Ascending aorta (tissue), 2 donors: ENCODE measurements at places on chromosomes 4 and X.
A peak's percentile ranks its signal among the peaks of the same experiment; 100 is the strongest.

GRCh38 chrX:12970691-12971202 lies 4.2 kb upstream of the TMSB4X start:
- no peaks in the 10 kb centered on the region for H3K36me3 ChIP-seq
- DNase-seq = no peak

- no peak overlapping the region for H3K4me3 ChIP-seq
- H3K4me1 ChIP-seq = no peaks in the 10 kb centered on the region
- H3K36me3 ChIP-seq = no peaks in the 10 kb centered on the region
- no peak for DNase-seq
Observed at GRCh38 chr4:52925531-52925968, 63.4 kb downstream of the RASL11B start.

GRCh38 chr4:30832639-30833038 lies 112.5 kb downstream of the PCDH7 start:
- H3K36me3 ChIP-seq = no peaks in the 10 kb centered on the region
- H3K4me1 ChIP-seq = peaks cover 6% of the 10 kb centered on the region
- H3K27me3 ChIP-seq = no peaks in the 10 kb centered on the region
- no peak for DNase-seq
- H3K4me3 ChIP-seq = no peak overlapping the region

DNA sequence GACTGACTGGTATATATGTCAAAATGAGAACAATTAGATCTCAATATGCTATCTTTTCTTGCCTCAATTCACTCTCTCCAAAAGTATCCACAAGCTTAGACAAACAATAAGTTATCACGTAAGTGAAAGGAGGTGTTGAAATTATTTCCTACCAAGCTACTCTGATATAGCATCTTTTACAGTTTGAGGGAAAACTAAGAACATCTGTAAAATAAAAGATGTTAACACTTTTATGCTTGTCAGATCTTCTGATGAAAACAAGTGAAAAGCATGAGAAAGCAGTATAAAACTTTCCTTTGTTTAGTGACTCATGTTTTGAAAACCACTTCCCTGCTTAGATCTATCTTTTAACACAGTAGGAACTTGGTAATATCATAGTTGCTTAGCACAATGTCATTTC lies 8.4 kb upstream of the MAB21L2 start:
- H3K4me3 ChIP-seq = no peak overlapping the region
- no peak overlapping the region for H3K27ac ChIP-seq
- H3K4me1 ChIP-seq = no peaks in the 10 kb centered on the region
- peaks cover 3% of the 10 kb centered on the region for H3K36me3 ChIP-seq
- DNase-seq = no peak

DNA sequence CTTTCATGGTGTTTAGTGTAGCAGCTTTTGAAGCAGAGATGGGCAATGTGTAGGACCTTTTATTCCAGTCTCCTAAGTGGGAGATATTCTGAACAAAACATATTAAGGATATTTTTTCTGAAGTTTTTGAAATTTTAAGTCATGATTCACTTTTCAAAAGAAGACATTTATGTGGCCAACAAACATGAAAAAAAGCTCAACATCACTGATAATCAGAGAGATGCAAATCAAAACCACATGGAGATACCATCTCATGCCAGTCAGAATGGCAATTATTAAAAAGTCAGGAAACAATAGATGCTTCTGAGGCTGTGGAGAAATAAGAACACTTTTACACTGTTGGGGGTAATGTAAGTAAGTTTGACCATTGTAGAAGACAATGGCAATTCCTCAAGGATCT lies 76.0 kb downstream of the FAT4 start:
- H3K27ac ChIP-seq = peak overlapping the region; percentile 91
- no peaks in the 10 kb centered on the region for H3K27me3 ChIP-seq
- H3K4me1 ChIP-seq = peaks cover 34% of the 10 kb centered on the region
- H3K4me3 ChIP-seq = no peak overlapping the region
- DNase-seq = no peak
- no peaks in the 10 kb centered on the region for H3K36me3 ChIP-seq

DNA sequence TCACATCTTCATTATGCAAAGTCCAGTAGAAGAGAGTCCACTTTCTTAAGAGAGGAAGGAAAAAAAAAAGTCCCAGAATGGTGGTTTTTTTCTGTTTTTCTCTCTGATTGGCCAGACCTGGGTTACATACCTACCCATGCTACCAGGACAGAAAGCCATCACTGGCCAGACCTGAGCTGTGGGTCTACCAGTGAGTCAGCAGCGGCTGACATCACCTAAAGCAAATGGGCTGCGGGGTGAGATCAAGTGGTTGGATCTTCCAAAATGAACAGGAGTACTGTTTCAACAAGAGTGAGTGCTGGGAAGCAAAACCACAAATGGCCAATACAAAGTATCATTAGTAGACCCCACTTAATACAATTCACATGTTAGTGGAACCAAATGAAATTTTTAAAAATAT lies 1.6 kb upstream of the NDST3 start:
- no peaks in the 10 kb centered on the region for H3K36me3 ChIP-seq
- peak overlapping the region; percentile 65 for H3K4me3 ChIP-seq
- H3K27me3 ChIP-seq = peaks cover 2% of the 10 kb centered on the region
- peaks cover 4% of the 10 kb centered on the region for H3K4me1 ChIP-seq

DNA sequence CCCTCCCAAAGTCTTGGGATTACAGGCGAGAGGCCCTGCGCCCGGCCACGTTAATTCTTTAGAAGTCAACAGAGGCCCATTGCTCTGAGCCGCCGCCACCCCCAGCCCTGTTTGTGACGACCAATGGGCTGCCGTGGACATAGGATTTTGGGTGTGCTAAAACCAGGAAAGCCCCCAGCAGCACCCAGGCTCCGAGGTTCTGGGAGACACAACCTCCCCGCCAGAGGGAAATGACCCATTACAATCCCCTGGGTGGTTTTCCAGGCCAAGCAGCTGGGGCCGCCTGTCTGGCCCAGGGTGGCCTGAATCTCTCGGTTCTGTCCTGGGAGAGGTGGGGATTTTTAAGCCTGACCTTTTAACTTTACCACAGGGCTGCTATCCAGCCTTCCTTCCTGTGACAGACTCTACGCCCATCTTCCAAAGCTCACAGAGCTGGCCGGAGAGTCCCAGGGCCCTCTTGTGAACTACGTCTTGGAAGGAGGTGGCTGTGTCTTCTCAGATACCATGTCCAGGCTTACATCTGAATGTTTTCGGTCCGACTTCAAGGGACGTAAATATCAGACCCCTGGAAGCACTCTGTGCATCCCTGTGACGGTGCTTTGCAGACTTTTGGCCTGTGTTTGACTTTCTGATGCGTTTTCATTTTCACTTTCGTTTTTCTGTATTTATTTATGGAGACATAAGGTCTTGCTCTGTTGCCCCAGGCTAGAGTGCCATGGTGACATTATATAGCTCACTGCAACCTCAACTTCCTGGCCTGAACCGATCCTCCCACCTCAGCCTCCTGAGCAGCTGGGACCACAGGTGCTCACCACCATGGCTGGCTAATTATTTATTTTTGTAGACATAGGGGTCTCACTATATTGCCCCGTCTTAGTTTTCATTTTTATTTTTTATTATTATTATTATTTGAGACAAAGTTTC lies 36.0 kb downstream of the P2RY8 start:
- DNase-seq = peak; percentile 50
- no peaks in the 10 kb centered on the region for H3K36me3 ChIP-seq
- no peak overlapping the region for H3K27ac ChIP-seq
- no peak overlapping the region for H3K4me3 ChIP-seq
- no peaks in the 10 kb centered on the region for H3K4me1 ChIP-seq
- H3K27me3 ChIP-seq = no peaks in the 10 kb centered on the region

GRCh38 chr4:6894528-6895498 lies 14.8 kb upstream of the TBC1D14 start:
- no peaks in the 10 kb centered on the region for H3K4me1 ChIP-seq
- no peaks in the 10 kb centered on the region for H3K36me3 ChIP-seq
- no peak for DNase-seq
- no peak overlapping the region for H3K4me3 ChIP-seq
- H3K27ac ChIP-seq = no peak overlapping the region

DNA sequence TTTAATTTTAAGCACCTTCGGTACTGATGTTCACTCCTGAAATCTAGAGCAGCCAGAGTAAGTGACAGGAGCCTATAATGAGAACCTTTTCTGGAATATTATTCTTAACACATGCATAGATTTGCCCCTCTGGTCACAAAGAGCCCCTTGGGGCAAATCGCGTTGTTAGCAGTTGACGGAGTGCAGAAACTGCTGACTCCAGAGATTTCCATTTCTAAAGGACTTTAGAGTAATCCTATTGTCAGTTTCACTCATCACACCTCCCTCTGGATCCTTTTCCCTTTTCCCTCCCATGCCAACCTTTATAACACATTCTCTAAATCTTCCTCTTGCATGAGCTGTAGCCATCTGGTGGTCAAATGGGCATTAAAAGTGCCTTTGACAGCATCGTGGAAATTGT lies 264.9 kb upstream of the PRPS2 start:
- H3K4me1 ChIP-seq = no peaks in the 10 kb centered on the region
- H3K27ac ChIP-seq = no peak overlapping the region
- DNase-seq = no peak
- no peaks in the 10 kb centered on the region for H3K36me3 ChIP-seq
- no peaks in the 10 kb centered on the region for H3K27me3 ChIP-seq

GRCh38 chr4:158929939-158930638 lies 161.3 kb downstream of the FNIP2 start:
- no peak overlapping the region for H3K27ac ChIP-seq
- DNase-seq = no peak
- no peaks in the 10 kb centered on the region for H3K36me3 ChIP-seq
- H3K27me3 ChIP-seq = no peaks in the 10 kb centered on the region
- no peak overlapping the region for H3K4me3 ChIP-seq
- H3K4me1 ChIP-seq = no peaks in the 10 kb centered on the region

- DNase-seq = no peak
- H3K4me3 ChIP-seq = no peak overlapping the region
- H3K27ac ChIP-seq = no peak overlapping the region
- no peaks in the 10 kb centered on the region for H3K36me3 ChIP-seq
- H3K4me1 ChIP-seq = no peaks in the 10 kb centered on the region
- no peaks in the 10 kb centered on the region for H3K27me3 ChIP-seq
Observed at GRCh38 chrX:110699109-110699508, 96.5 kb downstream of the CHRDL1 start.

- no peaks in the 10 kb centered on the region for H3K4me1 ChIP-seq
- H3K27ac ChIP-seq = no peak overlapping the region
- no peak overlapping the region for H3K4me3 ChIP-seq
- no peaks in the 10 kb centered on the region for H3K36me3 ChIP-seq
Observed at GRCh38 chr4:97370568-97370967, 772.7 kb downstream of the STPG2 start.

GRCh38 chr4:141002323-141002805 lies 130.9 kb downstream of the RNF150 start:
- DNase-seq = no peak
- no peaks in the 10 kb centered on the region for H3K36me3 ChIP-seq
- H3K27ac ChIP-seq = peak overlapping the region; percentile 51
- no peak overlapping the region for H3K4me3 ChIP-seq

- no peaks in the 10 kb centered on the region for H3K36me3 ChIP-seq
- H3K4me3 ChIP-seq = no peak overlapping the region
- no peak for DNase-seq
Observed at GRCh38 chrX:76253432-76253831, 80.6 kb downstream of the PBDC1 start.

DNA sequence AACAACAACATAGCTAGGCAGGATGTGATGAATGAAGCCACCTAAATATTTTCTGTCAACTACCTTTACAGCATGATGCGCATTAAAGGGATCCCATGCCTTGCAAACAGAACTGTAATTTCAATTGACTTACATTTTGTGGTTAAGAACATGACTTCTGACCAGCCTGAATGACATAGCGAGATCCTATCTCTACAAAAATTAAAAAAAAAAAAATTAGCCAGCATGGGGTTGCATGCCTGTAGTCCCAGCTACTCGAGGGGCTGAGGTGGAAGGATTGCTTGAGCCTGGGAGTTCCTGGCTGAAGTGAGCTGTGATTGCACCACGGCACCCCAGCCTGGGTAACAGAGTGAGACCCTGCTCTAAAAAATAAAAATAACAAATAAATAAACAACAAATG lies 680.6 kb downstream of the IQCM start:
- H3K27ac ChIP-seq = no peak overlapping the region
- no peaks in the 10 kb centered on the region for H3K27me3 ChIP-seq
- H3K4me1 ChIP-seq = peaks cover 3% of the 10 kb centered on the region
- H3K4me3 ChIP-seq = no peak overlapping the region

GRCh38 chr4:19736968-19737756 lies 514.5 kb upstream of the SLIT2 start:
- no peak for DNase-seq
- H3K36me3 ChIP-seq = no peaks in the 10 kb centered on the region
- H3K27me3 ChIP-seq = no peaks in the 10 kb centered on the region
- no peak overlapping the region for H3K4me3 ChIP-seq

DNA sequence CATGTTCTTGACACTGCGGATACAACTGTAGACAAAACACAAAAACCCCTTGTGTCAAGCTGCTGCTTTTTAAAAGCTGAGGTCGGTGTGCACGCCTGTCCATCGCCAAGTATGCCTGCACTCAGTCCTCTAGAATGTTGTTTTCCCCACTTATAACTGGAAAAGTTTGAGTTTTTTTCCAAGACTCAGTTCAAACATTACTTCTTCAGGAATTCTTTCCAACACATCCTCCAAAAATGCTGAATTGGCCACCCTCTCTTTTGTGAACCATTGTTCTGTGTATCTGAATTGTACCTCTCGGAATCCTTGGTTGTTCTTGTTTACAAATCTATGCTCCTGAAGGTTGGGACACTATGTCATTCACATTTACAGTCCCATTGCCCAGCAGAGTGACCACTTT lies 94.6 kb downstream of the REELD1 start:
- H3K4me3 ChIP-seq = no peak overlapping the region
- no peaks in the 10 kb centered on the region for H3K27me3 ChIP-seq
- H3K27ac ChIP-seq = no peak overlapping the region
- no peaks in the 10 kb centered on the region for H3K4me1 ChIP-seq

- H3K36me3 ChIP-seq = peaks cover 26% of the 10 kb centered on the region
- no peak overlapping the region for H3K27ac ChIP-seq
- no peak overlapping the region for H3K4me3 ChIP-seq
- no peak for DNase-seq
- H3K27me3 ChIP-seq = no peaks in the 10 kb centered on the region
Observed at GRCh38 chr4:15585331-15585730, 69.8 kb downstream of the FBXL5 start.

- DNase-seq = no peak
- no peak overlapping the region for H3K4me3 ChIP-seq
- H3K36me3 ChIP-seq = no peaks in the 10 kb centered on the region
- H3K27me3 ChIP-seq = no peaks in the 10 kb centered on the region
Observed at GRCh38 chr4:161948026-161948770, 215.6 kb downstream of the FSTL5 start.

DNA sequence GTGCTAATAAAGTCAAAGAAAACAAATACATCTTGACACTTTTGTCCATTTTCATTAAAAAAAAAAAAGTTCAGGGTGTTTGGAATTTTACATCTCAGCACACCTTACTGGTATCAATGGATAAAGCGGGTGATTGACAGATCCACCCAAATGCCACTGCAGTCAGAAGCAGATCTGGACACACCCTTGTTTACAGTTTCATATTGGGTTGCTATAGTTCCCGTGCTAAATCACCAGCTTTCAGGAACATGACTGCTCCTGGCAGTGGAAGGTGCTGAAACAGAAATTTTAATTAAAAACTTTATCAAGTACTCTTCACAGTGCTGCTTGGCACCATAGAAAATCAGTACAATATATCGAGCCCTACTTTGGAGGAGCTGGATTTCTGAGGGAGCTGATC lies 116.3 kb downstream of the STOX2 start:
- H3K27me3 ChIP-seq = no peaks in the 10 kb centered on the region
- no peak for DNase-seq
- H3K27ac ChIP-seq = no peak overlapping the region
- no peaks in the 10 kb centered on the region for H3K36me3 ChIP-seq
- H3K4me3 ChIP-seq = no peak overlapping the region
- H3K4me1 ChIP-seq = no peaks in the 10 kb centered on the region

GRCh38 chr4:18318682-18319388 lies 297.3 kb upstream of the LCORL start:
- no peaks in the 10 kb centered on the region for H3K36me3 ChIP-seq
- H3K27ac ChIP-seq = no peak overlapping the region
- no peaks in the 10 kb centered on the region for H3K27me3 ChIP-seq
- DNase-seq = no peak
- no peaks in the 10 kb centered on the region for H3K4me1 ChIP-seq
